Cardiac septum (tissue), 1 donor: ENCODE measurements at places on chromosomes 5 and 9.

DNA sequence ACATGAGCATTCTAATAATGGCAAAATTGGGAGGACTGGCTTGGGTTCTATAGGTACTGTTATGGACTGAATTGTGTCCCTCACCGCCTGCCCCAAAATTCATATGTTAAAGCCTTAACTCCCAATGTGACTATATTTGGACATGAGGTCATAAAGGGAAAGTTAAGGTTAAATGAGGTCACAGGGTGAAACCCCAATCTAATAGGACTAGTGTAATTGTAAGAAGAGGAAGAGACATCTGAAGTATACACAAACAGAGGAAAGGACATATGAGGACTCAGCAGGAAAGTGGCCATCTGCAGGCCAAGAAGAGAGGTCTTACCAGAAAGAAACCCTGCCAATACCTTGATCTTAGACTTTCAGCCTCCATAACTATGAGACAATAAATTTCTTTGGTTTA, 23.1 kb downstream of the RNF180 start:
- no peak for DNase-seq

DNA sequence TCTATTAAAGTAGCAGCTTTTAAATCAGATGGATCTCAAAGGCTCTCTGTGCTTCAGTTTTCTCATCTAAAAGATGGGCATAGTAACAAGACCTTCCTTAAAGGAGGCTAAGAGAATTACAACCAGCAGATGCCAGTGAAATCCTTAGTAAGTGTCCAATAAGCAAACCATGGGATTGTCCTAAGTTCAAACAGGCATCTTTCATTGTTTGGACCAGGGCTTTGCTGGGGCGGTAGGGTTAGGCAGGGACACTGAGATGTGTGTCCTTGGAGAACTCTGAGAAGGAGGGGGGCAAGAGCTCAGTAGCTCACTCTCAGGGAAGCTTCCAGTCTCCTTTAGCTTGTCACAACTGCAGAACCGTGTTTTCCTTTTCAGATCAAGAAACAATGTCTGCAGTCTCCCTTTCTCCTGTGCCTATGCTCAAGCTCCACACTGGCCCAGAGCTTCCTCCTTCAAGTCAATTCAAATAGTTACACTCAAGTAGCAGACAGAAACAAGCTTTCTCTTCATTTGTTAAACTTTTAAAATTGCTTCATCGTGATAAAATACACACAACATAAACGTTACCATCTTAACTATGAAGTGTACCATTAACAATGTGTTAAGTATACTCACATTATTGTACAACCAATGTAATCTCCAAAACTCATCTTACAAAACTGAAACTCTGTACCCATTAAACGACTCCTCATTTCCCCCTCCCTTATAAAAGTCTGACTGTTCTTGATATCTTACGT, 216.2 kb downstream of the PIK3R1 start:
- no peak for DNase-seq

GRCh38 chr9:97527626-97528528, 26.4 kb downstream of the TMOD1 start:
- DNase-seq: no peak

- no peak for DNase-seq
These were observed 7.6 kb downstream of the RNF38 start for GRCh38 chr9:36392489-36392888.

DNA sequence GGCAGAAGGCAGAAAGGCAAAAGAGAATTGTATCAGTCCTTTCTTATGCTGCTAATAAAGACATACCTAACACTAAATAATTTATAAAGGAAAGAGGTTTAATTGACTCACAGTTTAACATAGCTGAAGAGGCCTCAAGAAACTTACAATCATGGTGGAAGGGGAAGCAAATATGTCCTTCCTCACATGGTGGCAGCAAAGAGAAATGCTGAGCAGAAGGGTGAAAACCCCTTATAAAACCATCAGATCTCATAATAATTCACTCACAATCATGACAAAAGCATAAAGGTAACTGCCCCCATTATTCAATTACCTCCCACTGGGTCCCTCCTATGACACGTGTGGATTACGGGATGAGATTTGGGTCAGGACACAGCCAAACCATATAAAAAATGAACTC, 312.5 kb upstream of the PTGER4 start:
- DNase-seq: no peak
